ENCODE measurements at places on chromosomes 7 and 10.
A peak's percentile ranks its signal among the peaks of the same experiment; 100 is the strongest.

GRCh38 chr7:108030516-108030915 lies 27.6 kb upstream of the LAMB1 start:
- DNase-seq = no peak

DNA sequence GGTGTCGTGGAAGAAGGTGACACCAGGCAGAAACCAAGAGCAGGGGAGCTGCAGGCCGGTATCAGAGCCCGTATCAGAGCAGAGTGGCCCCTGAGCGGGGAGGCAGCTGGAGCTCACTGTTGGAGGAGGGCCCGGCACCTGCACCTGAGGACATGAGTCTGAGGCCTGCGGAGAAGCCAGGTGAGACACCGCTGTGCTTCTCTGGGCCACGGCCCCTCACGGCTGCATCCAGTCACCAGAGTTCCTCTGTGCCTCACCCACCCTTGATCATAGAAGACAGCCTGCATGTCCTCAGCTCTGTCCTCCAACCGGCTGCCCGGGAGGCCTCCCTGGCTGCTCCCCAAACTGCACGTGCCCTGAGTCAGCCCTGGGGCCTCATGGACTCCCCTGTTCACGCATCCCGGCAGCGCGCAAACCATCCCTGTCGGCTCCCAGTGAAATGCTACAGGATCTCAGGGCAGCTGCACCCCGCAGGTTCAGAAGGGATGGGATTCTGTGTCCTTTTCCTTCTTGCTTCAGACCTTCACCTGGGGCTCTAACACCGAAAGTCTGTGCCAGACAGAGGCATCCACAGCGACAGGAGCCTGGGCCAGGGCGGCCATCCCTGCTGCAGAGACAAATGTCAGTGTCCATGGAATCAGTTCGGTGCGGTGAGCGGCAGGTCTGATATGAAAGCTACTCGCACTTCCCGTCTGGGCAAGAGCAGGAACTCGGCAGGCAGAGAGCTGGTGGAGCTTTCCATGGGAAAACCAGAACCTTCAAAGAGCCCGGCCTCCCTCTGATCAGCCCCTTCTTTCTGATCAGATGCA lies 111.9 kb upstream of the FAM20C start:
- no peak for DNase-seq

- DNase-seq = peak; percentile 35
Measured at GRCh38 chr7:128904381-128905197, 5.9 kb downstream of the KCP start.

- DNase-seq = no peak
Measured at GRCh38 chr7:15692501-15693020, 6.1 kb upstream of the MEOX2 start.

- DNase-seq = no peak
Measured at GRCh38 chr10:20765066-20765465, 132.0 kb downstream of the NEBL start.

GRCh38 chr10:132359305-132360040 lies 27.5 kb downstream of the LRRC27 start:
- DNase-seq = no peak

DNA sequence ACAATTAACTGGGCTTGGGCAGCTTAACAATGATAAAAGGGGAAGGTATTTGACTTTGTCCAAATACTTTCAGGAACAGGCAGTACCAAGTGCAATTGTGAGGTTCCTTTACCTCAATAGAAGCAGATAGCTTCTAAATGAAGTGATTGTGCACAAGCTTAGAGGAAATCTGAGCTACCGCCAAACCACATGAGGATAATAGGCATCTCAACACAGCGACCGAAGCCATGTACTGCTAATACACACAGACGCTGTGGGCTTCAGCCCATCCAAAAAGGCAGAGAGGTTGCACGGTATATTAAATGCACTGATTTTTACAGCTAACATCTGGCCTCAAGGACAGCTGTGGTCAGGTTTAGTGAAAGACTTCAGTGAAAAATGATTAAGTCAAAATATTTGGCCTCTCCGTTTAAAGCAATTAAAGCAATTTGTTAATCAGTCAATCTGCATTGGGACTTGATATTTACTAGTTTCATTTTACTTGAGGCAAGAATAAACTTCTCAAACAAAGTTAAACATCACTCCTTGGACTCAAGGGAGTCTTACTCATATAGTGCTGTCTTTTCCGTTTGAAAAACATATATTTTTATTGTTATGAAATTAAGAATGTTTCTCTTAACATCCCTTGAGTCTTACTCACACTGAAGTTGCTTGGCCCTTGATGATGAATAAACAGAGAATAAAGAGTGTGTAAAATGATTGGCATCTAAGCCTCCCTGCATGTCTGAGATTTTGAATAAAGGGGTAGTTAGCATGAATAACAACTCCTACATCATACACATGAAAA lies 306.3 kb downstream of the C7orf25 start:
- DNase-seq = no peak
